Activated CD8-positive, alpha-beta memory T cell treated with anti-CD3 and anti-CD28 coated beads, Interleukin-2, amount 50 U/mL, for 48 hours (primary cell): ENCODE measurements at places on chromosomes 2 and 18.

DNA sequence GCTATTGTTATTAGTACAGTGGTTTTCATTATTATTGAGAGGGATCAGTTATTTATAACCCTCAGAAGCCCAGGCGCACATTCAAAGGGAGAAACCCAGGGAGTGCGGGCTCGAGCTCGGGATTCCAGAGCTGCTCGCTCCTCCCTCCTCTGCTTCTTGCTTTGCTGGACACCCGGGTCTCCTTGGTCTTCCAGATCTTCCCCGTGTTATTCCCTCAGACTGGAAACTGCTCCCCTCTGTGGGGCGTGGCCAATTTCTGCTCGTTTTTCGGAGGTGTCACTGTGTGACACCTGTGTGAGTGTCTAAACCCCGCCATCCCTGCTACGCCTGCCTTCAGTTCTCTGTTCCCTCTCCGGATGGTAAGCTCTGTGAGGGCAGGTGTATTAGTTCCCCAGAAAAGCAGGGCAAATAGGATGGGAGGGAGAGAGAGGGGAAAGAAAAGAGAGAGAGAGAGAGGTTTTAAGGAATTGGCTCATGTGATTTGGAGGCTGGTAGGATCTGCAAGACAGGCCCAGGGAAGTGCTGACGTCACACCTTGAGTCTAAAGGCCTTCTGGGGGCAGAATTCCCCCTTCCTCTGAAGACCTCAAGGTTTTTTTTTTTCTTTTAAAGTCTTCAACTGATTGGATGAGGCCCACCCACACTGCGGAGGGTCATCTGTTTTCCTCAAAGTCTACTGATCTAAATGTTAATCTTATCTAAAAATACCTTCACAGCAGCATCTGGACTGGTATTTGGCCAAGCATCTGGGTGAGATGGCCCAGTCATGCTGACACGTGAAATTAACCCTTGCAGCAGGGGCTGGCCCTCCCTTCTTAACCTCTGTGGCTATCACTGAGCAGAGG lies 457.3 kb upstream of the ID2 start:
- no peak for DNase-seq

GRCh38 chr2:62461707-62462106 lies 44.3 kb downstream of the TMEM17 start:
- no peak for DNase-seq

DNA sequence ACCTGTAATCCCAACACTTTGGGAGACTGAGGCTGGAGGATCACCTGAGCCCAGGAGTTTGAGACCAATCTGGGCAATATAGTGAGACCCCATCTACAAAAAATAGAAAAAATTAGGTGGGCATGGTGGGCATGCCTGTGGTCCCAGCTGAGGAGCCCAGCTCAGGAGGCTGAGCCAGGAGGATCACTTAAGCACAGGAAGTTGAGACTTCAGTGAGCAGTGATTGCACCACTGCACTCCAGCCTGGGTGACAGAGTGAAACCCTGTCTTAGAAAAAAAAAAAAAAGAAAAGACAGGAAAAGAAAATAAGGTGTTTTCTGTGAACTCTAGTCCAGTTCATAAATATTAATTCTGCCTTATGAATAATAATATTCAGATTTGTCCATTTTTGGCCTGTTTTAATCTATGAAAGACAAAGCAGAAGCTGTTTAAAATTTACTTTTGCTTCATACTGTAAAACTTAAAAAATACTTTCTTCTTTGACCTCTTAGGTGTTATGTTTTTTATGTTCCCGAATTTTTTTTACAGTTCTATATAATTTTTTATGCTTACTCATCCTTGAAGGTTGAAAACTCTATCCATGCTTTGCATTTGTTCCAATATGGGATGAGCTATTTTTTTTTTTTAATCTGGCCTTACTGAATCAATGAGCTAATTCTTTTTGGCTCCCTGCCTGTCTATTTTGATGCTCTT lies 8.4 kb upstream of the ANXA4 start:
- DNase-seq, result no peak

DNA sequence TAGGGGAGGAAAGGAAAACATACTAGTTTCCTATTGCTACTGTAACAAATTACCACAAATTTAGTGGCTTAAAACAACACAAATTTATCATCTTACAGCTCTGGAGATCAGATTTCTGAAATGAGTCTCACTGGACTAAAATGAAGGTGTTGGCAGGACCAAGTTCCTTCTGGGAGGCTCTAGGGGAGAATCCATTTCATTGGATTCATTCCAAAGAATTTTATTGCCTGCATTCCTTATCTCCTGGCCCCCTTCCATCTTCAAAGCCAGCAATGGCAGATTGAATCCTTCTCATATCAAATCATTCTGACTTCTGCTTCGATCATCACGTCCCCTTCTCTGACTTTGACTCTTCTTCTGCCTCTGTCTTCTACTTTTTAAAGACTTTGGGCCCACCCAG lies 250.9 kb downstream of the IRS1 start:
- no peak for DNase-seq

DNA sequence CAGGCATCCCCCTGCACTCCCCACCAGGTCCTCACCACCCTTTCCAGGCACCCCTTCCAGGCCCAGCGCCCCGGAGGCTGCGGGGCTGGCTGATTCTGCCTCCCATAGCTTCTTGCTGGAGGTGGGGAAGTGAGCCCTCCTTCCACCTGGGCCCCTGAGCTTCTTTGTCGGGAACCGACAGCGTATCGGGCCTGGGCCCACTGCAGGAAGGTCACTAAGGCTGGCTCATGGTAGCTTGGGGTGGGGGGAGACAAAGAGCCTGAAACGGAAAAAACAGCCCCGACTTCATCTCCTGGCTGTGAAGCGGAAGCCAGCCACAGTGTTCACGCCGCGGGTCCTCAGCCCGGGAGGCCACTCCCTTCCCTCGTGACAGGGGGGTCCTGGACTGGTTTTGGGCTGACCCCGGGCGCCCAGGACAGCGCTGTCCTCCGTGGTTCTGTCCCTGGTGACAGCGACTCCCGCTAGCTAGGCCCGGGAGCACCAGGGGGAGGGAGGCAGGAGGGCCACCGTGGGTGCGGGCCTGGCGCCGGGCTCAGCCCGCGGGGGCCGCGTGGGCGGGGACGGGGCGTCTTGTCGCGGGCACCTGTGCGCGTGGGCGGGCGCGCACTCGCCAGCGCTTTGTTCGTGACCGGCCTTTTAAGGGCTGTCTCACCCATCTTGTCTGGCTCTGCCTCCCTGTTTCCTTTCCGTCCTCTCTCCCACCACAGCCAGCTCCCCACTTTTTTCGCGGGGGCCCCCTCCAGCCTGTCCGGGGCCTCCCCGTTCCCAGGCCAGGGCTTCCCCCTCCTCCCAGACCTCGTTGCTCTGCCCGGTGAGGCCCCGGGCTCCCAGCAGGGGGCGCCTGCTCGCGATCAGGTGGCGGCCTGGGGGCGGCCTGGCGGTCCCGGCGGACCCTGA lies 64.9 kb downstream of the DNMT3A start:
- peak; percentile 94 for DNase-seq

- no peak for DNase-seq
Observed at GRCh38 chr2:58601017-58601416, 359.9 kb upstream of the FANCL start.

GRCh38 chr2:152815634-152816257 lies 97.3 kb downstream of the ARL6IP6 start:
- no peak for DNase-seq

GRCh38 chr2:15890936-15891905 lies 49.1 kb upstream of the MYCN start:
- no peak for DNase-seq
